HFF-Myc (cell line): ENCODE measurements at places on chromosomes 4 and X.
A peak's percentile ranks its signal among the peaks of the same experiment; 100 is the strongest.

DNA sequence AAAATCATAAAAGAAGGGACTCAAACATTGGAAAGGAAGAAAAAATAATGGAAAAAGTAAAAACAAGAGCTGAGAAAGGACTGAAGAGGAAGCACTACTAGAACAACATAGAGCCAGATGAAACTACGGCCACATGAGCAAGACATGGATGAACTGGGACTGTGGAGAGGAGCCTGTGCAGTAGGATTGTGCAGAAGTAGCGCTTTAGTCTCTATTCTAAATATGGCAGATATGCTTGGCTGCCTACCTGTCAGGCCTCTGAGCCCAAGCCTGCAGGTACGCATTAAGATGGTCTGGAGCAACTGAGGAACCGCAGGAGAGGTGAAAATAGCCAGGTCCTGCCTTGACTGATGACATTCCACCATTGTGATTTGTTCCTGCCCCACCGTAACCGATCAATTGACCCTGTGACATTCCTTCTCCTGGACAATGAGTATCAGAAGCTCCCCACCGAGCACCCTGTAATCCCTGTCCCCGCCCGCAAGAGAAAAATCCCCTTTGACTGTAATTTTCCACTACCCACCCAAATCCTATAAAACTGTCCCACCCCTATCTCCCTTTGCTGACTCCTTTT lies 154.3 kb downstream of the CAMK2D start:
- no peak for DNase-seq

- DNase-seq: no peak
These were observed 6.4 kb upstream of the PTTG2 start for GRCh38 chr4:37953620-37954293.

DNA sequence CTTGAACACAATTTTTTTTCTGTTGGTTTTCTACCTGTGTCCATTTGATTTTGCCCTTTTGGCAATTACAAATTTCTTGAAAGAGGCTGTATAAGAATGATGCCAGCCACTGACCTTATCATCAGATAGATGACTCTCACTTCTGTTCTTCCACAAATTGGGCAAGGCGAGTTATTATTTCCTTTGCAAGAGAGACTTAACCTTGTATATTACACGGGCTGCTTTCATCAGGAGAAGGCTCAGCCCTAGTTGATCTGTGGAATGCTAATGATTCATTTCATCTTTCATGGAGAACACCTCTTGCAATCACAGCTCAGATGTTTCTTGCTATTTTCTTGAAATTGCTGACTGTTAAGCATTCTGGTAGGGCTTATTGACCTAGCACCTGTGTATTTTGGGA lies 1155.4 kb downstream of the STIM2 start:
- DNase-seq: no peak

DNA sequence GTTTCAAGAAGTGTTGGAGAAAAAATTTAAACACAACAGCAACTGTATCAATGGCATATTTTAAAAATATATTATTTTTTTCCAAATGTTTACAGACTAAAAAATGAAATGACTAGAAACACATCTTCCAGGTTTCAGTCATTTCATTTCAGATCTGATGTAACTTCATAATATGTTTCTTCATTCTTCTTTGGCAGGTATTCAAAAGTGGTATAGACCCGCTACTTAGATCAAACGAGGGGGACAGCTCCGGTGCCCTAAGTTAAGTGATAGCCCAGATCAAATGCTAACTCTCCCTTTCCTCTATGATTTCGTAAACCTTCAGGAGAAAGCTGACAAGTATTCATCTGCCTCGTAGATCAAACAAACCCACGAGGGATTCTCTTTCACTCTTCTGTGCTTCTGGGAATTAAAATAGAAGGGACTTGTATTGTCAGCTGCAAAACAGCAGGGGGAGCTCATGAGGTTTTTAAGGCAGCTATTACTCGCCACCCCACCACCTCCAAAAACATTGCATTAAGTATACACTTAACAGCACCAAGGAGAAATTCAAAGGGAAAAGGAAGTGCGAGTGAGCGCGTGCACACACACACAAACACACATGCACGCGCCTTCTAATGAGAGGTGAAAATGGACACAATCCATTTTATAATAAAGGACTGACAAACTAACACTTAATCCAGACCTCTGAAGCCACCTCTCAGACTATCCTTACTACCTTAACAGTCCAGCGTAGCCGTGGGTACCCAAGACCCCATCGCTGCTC lies 21.4 kb downstream of the HELT start:
- DNase-seq: peak; percentile 16

DNA sequence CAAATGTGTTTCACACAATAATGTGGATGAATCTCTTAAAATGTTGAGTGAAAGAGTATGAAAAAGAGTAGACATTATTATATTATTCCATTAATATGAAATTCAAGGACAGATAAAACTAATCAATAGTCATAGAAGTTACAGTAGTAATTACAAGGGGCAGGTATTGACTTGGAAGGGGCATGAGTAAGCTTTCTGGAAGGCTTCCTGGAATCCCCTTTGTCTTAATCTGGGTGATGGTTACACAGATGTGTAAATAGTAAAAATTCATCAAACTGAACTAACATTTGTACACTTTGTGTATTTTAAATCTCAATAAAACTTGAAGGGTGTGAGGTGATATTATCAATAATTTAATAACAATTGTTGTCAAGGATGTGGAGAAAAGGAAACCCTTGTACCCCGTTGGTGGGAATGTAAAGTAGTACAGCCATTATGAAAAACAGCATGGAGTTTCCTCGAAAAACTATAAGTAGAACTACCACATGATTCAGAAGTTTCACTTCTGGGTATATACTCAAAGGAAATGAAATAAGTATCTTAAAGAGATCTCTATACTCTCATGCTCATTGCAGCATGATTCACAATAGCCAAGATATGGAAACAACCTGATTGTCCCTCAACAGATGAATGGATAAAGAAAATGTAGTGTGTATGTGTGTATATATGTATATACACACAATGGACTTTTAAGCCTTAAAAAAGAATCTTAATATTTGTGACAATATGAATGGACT lies 96.9 kb upstream of the MID1IP1 start:
- no peak for DNase-seq

DNA sequence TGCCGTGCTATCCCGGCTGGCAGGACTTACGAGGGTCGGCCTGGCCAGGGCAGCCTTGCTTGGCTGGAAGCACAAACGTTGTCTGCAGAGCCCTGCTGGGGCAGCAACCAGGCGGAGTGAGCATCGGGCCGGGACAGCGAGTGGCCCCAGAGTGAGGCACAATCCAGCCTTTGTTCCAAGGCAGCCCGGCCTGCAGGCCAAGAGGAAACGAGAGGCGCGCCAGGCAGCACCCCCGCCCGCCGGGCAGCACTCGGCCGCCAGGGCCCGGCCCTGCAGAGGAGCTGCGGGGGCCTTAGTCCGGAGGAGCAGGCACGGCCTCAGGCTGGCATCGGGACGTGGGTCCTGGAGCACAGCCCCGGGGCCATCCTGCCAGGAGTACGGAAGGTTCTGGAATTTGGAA lies 24.1 kb downstream of the FGFRL1 start:
- no peak for DNase-seq

- DNase-seq: no peak
These were observed 732 bp downstream of the SULT1E1 start for GRCh38 chr4:69859140-69859685.

- no peak for DNase-seq
These were observed 29.1 kb upstream of the RAB9B start for GRCh38 chrX:103861200-103861599.

- no peak for DNase-seq
These were observed 224.5 kb upstream of the PGRMC2 start for GRCh38 chr4:128512161-128512560.

DNA sequence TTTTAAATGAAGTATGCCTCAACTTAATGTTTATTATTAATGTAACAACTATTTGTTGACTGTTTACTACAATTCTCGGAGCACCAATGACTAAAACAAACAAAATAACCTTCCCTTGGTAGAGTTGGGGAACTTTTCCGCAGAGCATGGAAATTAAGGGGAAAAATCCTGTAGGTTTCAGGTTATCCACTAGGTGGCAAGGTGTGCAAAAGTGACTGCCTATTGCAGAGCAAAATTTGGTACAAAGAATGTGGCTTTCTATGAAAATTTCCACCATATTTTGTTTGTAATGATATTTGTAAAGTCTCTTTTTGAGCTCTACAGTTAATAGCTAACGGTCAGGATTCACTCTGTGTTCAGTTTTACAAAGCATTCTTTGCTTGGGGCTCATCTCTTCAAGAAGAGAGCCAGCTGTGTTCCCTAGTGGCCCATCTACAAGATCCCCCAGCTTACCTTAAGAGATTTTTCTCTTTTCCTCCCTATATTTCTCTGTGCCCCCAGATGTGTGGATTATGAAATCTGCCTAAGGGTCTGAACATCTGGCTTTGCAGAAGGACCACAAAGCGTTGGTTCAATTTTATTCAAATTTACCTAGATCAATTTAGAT lies 61.1 kb downstream of the FBXO8 start:
- DNase-seq: peak; percentile 27

DNA sequence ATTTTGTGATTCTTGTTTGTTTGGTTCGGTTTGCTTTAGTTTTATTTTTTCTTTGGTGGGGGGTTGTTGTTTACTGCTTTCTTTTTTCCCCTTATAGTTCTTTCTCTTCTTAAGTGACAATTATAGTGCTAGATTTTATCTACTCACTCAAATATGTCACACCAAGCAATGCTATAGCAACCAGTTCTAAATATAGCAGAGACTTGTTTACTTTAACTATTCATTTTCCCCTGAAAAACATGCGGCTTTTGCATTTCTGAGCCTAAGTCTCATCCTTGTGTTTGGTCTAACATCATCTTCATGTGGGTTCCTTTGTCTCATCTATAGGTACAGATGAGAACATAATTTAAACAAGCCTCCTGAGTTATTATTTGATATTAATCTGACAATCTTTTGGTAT lies 676.6 kb downstream of the FAT4 start:
- DNase-seq: no peak

- DNase-seq: no peak
These were observed 1538.2 kb downstream of the TECRL start for GRCh38 chr4:62871078-62871477.

DNA sequence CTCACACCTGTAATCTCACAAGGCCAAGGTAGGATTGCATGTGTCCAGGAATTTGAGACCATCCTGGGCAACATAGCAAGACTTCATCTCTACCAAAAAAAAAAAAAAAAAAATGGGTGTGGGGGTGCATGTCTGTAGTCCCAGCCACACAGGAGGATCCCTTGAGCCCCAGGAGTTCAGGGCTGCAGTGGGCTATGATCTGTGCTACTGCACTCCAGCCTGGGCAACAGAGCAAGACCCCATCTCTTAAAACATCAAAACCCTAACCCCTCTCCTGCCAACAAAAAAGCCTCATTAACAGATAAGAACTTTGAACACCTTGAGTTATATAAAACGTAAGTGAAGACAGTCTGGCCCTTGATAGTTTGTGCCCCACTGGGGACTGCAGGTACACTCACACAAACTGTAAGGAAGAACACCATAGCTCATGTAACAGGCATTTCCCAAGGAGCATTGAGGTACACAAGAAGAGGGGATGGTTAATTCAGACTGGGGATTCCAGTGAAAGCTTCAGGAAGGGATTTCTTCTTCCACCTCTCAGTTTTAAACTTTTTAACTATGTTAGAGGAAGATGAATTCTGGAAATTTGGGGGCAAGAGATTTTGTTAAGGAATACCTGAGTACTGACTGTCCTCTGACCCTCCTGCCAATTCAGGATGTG lies 34.7 kb downstream of the RBPJ start:
- DNase-seq: no peak

DNA sequence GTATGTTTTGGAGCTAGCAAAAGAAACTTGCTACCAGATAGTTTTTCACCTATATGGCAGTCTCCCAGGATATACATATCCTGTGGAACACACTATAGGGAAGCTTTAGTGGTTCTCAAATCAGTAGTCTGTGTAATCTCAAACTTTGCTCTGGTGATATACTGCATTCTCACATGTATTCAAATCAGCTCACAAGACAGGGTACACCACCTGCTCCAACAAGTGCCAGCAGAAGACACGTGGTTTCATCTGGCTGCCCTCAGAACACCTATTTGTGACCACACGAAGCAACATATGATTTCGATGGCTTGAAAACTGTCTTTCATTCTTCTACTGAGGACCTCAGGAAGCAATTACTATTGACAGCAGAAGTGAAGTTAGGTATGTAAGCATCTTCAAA lies 37.7 kb downstream of the BCLAF3 start:
- no peak for DNase-seq

GRCh38 chrX:55119712-55120111 lies 30.9 kb downstream of the PAGE2 start:
- DNase-seq: no peak

- DNase-seq: no peak
These were observed 25.4 kb downstream of the AP1S2 start for GRCh38 chrX:15829217-15829616.

- no peak for DNase-seq
These were observed 55.9 kb downstream of the TMEM156 start for GRCh38 chr4:38976308-38976707.

DNA sequence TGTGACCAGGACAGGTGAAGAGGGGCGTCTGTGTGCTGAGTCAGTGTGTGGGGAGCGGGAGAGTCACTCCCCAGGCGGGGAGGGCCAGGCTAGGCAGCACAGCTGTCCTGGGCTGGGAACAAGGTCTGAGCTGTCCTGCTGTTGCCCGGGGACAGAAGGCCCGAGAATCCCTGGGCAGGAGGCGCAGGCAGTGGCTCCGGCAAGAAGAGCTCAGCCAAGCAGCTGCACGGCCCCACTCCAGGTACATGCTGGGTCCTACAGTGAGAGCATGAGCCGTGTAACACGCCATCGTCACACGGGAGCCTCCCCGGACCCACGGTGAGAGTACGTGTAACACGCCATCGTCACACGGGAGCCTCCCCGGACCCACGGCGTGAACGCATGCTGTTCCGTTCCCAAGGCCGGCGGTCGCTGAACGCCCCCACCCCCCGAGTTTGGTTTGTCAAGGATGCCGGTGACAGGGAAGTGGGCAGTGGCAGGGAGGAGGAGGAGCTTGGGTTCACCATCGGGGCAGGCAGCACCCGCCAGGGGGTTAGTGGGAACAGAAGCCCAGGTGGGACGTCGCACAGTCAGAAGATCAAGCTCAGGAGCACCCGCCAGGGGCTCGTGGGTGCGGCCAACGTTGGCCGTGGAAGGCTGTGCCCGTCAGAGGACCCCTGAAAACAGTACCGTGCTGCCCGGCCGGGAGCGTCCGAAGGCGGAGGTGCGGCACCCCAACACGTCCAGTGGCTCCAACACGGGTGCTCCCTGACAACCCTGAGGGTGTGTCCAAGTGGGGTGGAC lies 15.6 kb downstream of the PPP2R3B start:
- no peak for DNase-seq

GRCh38 chrX:152632445-152633097 lies 5.1 kb upstream of the GABRQ start:
- DNase-seq: no peak
